ENCODE measurements at places on chromosomes 3 and 15.

DNA sequence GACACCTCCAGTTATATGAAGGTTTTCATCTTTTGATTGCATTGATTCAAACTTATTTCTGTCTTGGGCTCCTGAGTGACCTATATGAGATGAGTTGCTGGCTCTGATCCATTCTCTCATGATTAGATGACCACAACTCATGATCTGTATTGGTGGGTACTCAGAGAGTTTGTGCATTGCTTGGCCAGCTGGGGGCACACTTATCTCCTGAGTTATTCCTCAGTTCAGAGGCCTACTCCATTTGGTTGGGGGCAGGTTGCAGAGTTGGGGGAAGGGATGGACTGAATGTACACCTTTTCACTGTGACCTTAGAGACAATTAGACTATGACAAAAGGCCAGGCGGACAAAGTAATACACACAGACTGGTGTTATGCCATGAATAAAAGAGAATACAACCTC lies 166.2 kb upstream of the SEMA6D start:
- no peak for DNase-seq

DNA sequence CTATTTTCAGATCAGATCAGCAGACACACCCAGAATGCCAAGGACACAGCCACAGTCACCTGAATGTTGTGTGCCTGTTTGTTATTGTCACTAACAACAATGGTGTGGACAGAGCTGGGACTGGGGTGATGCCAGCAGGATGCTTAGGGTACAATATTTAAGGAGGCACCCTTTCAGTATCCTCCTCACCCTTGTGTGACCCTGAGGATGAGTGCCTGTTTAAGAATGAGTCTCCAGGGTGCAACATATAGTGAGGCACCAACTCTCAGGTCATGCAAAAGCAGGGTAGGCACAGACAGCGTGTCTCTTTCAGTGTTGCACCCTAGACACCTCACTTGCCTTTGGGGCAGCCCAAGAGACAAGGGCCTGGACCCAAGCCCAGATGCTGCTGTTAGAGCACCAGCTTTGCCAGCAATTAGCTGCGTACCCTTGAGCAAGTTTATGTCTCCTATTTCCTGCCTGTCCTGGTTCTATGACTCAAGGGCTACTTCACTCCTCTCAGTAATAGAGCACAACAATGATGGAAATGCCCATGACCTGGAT lies 122.6 kb downstream of the AQP9 start:
- no peak for DNase-seq

DNA sequence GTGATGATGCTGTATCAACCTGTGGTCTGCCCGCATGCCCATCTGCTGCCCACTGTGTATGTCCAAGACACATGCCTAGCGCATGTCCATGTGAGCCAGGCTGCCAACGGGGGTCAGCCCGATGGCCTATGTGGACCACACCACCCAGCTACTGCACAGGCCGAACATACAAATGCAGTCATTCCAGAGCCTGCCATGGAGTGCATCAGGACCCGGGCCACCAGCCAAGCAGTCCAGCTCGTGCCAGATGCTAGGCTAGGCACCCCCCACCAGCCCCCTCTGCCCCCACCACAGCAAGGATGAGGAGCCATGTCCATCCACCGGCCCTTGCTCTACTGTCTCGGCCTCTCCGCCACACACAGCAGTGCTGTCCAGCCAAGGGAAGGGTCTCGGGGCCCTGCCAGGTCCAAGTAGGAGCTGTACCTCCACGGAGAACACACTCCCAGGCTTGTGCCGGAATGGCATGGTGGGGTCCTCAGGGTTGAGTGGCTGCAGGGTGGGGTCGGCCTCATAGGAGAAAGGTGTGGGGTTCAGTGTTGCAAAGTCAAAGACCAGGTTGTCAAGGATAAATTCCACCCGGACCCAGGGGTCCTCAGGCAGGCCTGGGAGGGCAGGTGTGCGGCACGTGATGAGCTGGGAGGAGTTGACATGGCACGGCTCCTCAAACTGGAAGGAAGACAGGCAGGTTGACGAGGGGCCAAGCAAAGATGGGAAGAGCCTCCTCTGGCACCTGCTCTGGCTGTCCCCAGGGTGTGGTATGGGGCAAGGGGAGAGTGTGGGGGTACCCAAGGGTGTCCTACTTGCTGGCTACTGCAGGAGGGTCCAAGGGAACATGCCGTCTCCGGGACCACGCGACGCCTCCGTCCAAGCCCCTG lies 15.3 kb downstream of the PLXNB1 start:
- DNase-seq: no peak

DNA sequence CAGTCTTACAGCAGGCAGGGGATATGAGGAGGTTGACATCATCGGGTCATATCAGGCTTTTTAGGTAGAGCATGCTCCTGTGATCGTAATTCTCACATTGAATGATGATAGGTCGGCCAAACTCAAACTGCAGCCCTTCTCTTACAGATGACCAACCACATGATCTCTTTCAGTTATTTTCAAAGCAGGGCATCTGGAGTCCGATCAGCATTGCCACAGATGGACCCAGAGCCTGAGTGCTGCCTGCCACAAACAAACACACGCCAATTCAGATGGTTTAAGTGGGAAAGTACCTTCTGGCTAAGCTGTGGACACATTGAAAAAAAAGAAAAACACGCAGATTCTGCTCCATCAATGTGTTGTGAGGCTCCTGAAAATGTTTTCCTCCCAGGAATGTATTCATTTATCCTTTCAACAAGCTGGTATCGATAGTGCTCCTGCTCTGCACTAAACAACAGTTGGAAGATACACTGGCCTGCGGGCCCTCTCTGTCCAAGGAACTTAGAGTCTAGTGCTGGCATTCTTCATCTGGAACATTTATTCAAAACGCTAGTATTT lies 31.2 kb downstream of the ARPP21 start:
- no peak for DNase-seq

GRCh38 chr3:52090131-52090932 lies 34.0 kb upstream of the DUSP7 start:
- DNase-seq: no peak

- no peak for DNase-seq
Measured at GRCh38 chr15:100278596-100279380, 63.0 kb downstream of the ADAMTS17 start.

DNA sequence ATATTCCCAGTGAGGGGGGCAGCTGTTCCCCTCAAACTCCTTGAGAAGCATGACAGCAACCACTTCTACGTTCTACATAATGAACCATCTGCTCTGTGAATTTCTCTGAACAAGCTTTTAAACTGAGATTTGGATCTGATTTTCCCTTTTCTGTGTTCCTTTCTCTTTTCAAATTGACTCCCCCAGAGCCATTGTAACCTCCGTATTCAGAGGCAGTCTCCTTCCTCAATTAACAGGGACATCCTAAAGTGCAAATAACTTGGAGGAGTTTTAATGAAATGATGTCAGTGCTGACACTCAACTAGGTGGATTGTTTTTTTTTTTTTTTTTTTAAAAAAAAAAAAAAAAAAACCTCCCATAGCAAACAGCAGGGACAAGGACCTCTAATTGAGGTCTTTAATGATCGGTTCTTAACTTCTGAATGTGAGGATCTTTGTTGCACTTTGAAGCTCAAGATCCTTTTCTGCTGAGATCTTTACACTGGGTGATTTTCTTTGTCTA lies 48.8 kb downstream of the ADAMTS9 start:
- no peak for DNase-seq

- no peak for DNase-seq
Measured at GRCh38 chr3:43499256-43499655, 122.6 kb downstream of the ANO10 start.

DNA sequence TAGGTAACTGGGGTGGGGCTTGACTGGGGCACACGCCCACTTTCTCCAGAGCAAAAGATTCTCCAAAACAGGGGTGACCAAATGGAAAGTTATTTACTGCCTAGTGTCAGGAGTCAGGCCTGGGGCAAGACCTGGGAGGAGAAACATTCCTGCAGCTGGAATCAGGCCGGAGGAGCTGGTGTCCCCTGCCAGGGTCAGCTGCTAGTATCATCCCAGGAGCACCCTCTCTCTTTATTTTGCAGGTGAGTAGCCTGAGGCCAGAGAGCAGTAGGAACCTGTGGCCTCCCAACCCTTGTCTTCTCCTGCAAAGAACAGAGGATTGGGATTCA lies 32.9 kb downstream of the DNAJB8 start:
- DNase-seq: no peak

DNA sequence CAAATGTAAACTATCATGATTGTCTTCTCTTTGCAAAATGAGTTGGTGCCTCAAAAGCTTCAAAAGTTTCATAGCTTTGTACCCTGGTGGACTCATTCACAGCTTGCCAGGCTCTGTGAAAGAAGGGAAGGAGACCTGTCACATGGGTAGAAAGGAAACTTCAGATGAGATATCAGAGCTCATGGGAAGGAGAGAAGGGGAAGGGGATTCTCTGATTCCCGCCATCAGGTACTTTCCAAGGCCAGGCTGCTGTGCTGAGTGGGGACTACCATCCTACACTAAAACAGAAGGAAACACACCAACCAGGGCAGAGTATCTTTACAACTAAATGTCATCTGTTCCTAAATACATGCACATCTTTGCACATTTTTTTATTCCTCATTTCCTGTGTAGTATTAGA lies 9.2 kb downstream of the ILDR1 start:
- no peak for DNase-seq

DNA sequence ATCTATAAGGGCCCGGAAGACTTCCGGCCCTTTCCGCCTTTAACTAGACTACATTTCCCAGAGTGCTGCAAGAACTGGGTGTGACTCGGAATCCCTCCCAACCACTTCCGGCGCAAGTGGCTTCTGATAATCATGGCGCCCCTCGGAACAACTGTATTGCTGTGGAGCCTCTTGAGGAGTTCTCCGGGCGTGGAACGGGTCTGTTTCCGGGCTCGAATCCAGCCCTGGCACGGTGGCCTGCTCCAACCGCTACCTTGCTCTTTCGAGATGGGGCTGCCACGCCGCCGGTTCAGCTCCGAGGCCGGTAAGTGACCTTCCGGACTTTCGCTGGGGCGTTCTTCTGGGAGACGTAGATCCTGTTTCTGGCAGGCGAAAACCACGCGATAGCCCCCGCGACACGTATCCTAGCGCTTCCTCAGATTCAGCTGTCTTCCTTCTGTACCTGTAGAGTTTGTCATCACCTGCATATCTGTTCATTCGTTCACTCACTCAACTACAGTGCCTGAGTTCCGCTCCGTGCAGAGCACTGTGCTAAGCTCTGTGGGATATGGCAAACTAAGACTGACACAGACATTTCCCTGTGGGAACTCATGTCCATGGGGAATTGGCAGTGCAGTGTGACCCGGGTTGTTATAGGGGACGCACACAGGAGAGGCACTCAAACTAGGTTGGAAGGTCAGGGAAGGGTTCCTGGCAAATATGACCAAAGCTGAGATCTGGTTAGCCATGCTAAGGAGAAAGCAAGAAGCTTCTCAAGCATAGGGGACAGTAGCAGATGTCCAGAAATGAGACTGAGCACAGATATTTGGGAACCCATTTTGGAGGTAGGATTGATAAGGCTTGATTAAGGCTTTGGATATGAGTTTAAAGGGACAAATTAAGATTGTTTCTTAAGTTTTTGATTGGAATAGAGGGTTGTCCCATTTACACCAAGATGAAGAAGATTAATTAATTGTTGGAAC lies at the start of gene MRPS22:
Gene MRPS22, plus strand, starts transcription at position 126 of the 962 bp plus-strand sequence. Its CDS starts 7 bp downstream, at position 133.
- peak; percentile 54 for DNase-seq

- DNase-seq: no peak
Measured at GRCh38 chr3:31106204-31106603, 211.7 kb upstream of the GADL1 start.

DNA sequence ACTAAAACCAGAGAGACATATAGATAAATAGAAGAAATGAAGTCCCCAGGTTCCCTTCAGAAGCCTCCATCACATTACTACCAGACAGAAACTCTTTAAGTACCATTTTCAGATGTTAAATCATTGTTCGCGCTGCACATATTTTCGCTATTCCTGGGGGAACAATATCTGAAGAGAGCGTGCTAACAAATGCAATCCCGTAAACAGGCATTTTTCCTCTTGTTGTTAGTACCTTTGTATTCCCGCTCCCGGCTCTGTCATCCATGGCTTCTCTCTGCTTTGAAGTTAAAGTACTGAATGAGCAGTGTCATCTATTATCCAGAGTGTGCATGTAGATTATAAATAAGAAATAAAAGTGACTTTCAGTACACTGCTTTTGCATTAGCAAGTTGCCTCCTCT lies 412.3 kb downstream of the FOXP1 start:
- no peak for DNase-seq

- DNase-seq: no peak
Measured at GRCh38 chr3:3296979-3297381, 117.5 kb upstream of the CRBN start.

DNA sequence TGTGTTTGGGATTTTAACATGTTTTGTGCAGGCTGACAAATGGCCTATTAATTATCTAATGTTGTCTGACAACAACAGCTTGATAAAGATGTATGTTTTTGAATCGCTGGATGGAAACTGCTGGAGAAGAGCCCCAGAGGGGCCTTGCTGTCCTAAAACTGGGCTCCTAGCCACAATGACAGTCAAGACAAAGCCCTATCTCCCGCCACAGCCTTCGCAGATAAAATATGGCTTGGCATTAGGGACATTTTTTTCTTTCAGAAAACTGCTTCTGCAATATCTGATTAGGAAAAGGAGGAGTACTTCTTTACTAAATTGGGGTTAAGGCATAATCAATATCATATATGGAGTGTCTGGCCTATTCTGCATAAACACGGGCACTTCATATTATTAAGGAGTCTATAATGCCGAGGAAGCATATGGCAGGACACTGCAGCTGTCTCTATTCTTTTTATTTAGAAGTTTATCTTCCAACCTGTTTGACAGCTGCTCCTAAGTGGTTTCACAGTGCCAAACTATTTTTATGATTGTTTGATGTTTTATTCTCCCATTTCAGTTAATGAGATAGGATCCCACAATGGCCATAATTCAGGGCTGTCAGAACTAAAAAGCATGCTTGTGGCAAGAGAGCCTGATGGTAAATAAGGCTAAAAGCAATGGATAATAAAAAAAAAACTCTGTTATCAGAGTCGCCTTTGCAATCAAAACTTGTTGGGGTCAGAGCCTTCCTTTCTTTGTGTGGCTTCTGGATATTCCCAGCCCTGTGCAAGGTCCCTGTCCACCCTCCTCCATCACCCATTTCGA lies 210.1 kb downstream of the MECOM start:
- DNase-seq: no peak

- no peak for DNase-seq
Measured at GRCh38 chr3:128442949-128443348, 23.7 kb downstream of the DNAJB8 start.

DNA sequence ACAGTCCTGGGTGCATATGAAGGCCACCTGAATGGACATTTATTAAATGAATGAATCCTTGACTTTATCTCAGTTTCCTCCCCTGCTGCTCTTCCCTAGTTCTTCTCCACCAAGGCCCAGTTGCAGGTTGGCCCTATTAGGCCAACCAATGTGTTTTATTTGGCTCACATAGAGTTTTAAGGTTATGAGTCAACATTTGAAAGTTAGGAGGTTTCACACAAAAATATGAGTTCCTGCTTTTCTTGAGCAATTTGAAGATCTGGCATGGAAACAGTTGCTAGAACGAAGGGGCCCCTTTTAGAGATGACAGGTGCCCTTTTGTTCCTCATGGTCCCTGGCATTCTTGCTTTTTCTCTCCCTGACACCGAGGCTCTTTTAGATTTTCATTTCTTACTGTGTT lies 83.0 kb upstream of the PDZRN3 start:
- no peak for DNase-seq
